ENCODE measurements at places on chromosomes 3 and 15.

DNA sequence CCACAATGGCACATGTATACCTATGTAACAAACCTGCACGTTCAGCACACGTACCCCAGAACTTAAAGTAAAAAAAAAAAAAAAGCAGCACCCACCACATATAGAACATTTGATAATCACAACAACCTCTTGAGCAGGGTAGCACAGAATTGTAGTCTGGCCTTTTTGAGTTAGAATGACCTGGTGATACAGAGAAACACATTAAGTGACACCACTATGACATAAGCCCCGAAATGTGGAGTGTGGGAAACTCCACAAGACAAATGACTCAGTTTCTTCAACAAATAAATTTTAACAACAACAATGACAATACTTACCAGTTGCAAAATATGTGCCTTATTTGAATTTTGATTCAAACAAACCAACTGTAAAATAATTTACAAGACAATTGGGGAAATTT is 46.4 kb downstream of the DRD3 start:
- no peak for DNase-seq

- DNase-seq: no peak
These were observed 14.0 kb downstream of the CLDN16 start for GRCh38 chr3:190401963-190402362.

DNA sequence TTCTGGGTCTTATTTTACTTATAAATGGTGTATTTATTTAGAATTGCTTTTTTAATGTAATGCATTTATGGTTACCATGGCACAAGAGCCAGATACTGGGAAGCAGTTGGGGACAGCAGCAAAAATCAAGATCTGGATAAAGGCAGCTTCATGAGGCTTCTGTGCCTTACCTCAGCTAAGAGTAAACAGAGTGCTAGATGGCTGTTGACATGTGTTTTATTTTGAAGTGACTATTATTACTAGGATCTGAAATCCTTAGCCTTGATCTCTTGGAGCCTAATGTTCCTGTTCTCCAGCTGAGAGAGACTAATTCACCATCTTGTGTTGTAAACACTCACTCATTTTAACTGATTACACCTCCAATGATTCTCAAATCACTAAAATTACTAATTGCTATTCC is 317.8 kb downstream of the LPP start:
- DNase-seq: no peak

DNA sequence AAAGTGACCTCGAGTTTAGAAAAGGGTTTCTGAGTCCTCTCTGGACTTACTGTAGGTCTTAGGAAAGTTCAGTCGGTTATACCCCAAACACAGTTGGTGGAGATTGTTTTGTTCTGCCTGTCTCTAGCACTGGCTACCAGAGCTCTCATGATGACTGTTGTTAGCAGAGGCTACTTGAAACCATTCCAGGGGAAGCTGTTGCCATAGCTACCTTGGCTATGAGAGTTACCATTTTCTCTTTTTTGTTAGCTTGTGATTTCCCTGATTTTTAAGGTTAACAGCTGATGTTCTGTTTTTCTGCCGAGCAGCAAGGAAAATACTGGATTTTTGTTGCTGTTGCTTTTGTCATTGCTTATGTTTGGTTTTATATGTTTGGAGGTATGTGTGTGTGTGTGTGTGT is 26.7 kb downstream of the ABHD2 start:
- peak; percentile 51 for DNase-seq

GRCh38 chr3:21826416-21826815 is 75.4 kb upstream of the ZNF385D start:
- DNase-seq: no peak

- DNase-seq: peak; percentile 58
These were observed at the start of gene MAN2A2 for GRCh38 chr15:90902840-90903732. MAN2A2 (plus strand) TSS chr15:90903302; CDS start chr15:90904208, 906 bp downstream.
